ENCODE measurements at places on chromosomes 16 and 17.

DNA sequence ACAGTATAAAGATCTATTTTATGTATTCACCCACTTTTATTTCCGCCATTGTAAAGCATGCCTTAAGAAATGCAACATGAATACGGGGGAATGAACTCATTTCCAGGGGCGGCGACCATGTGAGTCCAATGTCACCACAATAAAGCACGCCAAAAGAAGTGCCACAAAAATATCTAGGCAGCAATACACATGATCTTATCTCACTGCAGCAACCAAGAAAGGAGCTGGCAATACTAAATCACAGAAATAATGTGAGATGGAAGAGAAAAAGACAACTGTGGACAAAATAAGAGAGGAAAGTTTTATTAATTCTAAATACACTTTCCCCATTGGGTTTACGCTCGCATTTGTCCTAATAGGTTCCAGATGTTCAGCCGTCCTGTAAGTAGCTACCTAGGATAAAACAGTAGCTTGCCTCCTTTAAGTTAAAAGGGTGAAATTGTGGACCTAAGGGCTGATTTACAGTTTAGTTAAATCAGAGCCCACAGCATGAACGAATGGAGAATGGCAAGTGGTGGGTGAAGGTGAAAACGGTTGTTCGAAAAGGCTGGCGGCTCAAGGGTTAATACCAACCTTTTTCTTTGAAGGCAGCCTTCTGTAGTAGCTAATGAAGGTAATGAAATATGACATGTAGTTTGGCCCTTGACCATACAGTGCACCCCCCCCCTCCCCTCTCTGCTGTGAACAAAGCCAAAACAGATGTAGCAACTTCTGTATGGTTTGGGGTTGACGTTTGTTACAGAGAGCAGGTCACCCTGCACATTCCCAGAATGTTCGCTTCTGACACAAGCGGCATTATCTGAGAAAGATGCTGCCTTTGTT, 504.2 kb upstream of the PSMD7 start:
- DNase-seq, result no peak

DNA sequence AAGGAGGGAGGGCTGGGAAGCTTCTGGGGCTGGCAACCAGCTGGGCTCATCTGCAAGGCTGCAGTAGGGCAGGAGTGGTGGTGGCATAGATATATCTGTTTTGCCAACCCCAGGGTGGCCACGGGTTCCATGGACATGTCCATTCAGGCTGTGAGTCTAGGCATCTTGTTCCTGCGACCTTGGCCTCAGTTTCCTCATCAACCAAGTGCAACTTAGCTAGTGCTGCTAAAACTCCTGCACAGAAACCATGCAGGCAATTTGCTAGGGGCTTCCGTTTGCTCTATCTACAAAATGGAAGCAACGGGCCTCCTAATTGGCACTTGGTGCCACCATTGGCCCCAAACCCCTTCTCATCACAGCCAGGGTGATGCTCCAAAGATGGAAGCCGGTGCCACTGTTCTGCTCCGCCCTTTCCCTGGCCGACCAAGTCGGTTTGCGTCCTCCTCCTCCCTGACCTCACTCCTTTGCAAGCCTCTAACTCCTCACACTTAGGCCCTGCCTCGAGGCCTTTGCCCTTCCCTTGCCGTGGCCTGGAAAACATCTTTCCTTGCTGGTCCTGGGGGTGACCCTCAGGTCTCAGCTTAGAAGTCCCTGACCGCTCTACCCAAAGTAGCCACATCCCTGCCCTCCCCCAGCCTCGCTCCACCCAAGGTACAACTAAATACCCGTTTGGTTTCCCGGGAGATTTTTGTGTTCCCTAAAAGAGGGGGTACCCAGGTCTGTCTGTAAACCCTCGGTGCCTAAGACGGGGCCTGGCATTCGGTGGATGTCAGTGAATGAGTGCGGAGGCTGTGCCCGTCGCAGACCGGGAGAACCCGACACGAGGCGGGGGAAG, 1.2 kb downstream of the SREBF1 start:
- no peak for DNase-seq

GRCh38 chr16:53817117-53817755, 113.3 kb downstream of the FTO start:
- DNase-seq, result no peak

- no peak for DNase-seq
Measured at GRCh38 chr17:55903028-55903690, 152.3 kb downstream of the PCTP start.

- DNase-seq, result no peak
Measured at GRCh38 chr17:68378268-68379176, 78.8 kb downstream of the WIPI1 start.

Data from GM10248 (cell line).